Aorta (tissue), 5 donors: ENCODE measurements at places on chromosomes 12 and 14. TPM values are rescaled to one million over a fixed set of nuclear protein-coding genes. Genes with fewer than 3 reads are reported as not detected.

MMP17 gene
- total RNA-seq = 5.4 TPM

DNA sequence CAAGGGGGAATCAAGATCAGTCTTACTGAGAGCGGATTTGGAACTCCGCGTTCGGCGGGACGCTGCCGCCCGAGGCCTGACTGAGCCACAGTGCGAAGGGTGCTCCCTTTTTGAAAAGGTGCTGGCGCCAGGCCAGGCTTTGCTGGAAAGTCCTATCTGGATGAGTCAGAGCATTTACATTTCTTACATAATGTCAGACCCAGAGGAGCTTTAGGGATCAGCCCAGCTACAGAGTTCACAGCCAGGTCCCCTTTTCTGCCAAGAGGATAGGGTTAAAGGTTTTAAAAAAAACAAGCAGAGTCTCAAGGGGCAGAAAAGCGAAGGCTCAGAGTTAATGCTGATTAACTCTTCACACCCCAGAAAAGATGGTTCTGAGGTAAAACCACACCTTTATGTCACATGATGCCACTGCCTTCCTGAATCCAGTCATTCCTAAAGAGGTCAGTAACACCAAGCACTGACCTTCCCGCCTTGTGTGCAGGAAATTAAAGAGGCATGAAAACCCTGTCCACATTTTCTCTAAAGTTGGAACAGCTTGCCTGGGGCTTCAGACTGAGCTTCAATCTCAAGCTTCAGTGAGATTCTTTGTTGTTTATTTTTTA lies 11.7 kb upstream of the FBXL14 start:
- H3K27ac ChIP-seq = peak overlapping the region; percentile 83
- no peaks in the 10 kb centered on the region for H3K36me3 ChIP-seq
- no peaks in the 10 kb centered on the region for H3K27me3 ChIP-seq
- DNase-seq = peak; percentile 98
- H3K4me3 ChIP-seq = peak overlapping the region; percentile 35
- H3K4me1 ChIP-seq = peaks cover under 1% of the 10 kb centered on the region

RDH16 gene
- total RNA-seq = 0.75 TPM

GRCh38 chr14:104743461-104744380 lies 9.2 kb upstream of the SIVA1 start:
- H3K4me3 ChIP-seq = no peak overlapping the region
- H3K4me1 ChIP-seq = no peaks in the 10 kb centered on the region
- DNase-seq = no peak
- no peaks in the 10 kb centered on the region for H3K27me3 ChIP-seq
- no peaks in the 10 kb centered on the region for H3K36me3 ChIP-seq
- no peak overlapping the region for H3K27ac ChIP-seq

GRCh38 chr12:87430444-87430843 lies 598.8 kb downstream of the C12orf50 start:
- no peaks in the 10 kb centered on the region for H3K4me1 ChIP-seq
- no peak for DNase-seq
- H3K27ac ChIP-seq = no peak overlapping the region
- no peaks in the 10 kb centered on the region for H3K27me3 ChIP-seq
- H3K36me3 ChIP-seq = no peaks in the 10 kb centered on the region

TSPAN11 gene
- total RNA-seq = 2.8 TPM

DNA sequence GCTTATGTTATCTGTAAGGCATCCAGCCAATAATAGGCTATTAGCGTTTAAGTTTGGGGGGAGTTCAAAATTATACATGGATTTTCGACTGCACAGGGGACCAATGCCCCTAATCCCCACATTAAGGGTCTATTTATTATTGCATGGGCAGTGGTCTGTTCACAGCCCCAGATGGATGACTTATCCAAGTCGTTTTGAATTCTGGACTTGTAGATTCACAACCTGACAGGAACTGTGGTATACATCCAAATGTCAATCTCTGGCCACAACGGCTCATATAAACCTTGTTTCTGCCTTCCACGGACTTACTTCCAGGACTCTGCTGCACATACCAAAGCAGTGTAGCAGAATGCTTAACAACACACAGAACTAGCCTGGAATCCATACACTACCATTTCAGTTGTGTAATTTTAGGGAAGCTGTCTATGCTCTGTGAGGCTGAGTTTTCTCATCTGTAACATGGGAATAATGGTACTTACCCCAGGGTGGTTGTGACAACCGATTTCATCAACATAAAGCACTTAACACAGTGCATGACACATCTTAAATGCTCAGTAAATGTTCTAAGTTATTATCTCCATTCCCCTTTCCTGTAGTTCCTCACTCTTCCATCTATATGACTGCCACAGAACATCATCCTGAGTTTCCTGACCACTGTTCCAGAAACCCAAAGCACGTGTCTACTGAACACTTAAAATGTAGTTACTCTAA lies 3.7 kb downstream of the DDX24 start:
- H3K27ac ChIP-seq = no peak overlapping the region
- peaks cover 5% of the 10 kb centered on the region for H3K4me1 ChIP-seq
- peak overlapping the region; percentile 69 for H3K4me3 ChIP-seq
- no peak for DNase-seq

DNA sequence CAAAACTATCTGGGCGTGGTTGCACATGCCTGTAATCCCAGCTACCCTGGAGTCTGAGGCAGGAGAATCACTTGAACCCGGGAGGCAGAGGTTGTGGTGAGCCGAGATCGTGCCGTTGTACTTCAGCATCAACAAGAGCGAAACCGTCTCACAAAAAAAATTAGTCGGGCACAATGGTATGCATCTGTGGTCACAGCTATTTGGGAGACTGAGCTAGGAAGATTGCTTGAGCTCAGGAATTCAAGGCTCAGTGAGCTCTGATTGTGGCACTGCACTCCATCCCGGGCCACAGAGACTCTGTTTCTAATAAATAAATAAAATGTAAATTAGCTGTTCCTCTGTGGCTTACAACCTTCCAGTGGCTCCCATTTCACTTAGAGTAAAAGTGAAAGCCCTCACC lies 28.0 kb downstream of the RCOR1 start:
- no peak overlapping the region for H3K27ac ChIP-seq
- no peak for DNase-seq

GRCh38 chr12:62328296-62328921 lies 68.2 kb downstream of the USP15 start:
- H3K4me3 ChIP-seq = no peak overlapping the region
- H3K36me3 ChIP-seq = no peaks in the 10 kb centered on the region
- peaks cover 2% of the 10 kb centered on the region for H3K4me1 ChIP-seq
- H3K27me3 ChIP-seq = no peaks in the 10 kb centered on the region
- no peak overlapping the region for H3K27ac ChIP-seq

- H3K4me3 ChIP-seq = no peak overlapping the region
- DNase-seq = no peak
- H3K27ac ChIP-seq = no peak overlapping the region
- no peaks in the 10 kb centered on the region for H3K36me3 ChIP-seq
- H3K4me1 ChIP-seq = no peaks in the 10 kb centered on the region
Observed at GRCh38 chr12:43028826-43029225, 439.3 kb upstream of the PRICKLE1 start.

UNC79 gene
- total RNA-seq = 0.16 TPM

DNA sequence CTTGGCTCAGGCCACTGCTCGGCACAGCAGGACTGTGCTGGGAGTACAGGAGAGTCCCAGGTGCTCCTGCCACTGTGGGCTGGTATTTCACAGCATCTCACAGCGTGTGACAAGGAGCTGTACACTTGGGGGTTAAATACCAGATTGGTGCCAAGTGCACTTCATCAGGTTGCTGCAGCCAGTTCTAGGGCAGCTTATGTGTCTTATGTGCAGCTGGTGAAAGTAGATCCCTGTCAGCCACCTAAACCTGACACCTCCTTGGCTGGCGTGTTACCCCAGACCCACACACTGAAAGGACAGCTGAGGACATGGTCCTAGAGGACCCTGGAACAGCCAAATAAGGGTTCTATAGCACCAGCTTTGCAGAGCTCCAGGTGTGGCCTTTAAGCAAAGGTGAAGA lies 18.9 kb downstream of the PLEKHH1 start:
- H3K27ac ChIP-seq = no peak overlapping the region
- no peak overlapping the region for H3K4me3 ChIP-seq
- no peak for DNase-seq
- no peaks in the 10 kb centered on the region for H3K4me1 ChIP-seq
- no peaks in the 10 kb centered on the region for H3K36me3 ChIP-seq

DNA sequence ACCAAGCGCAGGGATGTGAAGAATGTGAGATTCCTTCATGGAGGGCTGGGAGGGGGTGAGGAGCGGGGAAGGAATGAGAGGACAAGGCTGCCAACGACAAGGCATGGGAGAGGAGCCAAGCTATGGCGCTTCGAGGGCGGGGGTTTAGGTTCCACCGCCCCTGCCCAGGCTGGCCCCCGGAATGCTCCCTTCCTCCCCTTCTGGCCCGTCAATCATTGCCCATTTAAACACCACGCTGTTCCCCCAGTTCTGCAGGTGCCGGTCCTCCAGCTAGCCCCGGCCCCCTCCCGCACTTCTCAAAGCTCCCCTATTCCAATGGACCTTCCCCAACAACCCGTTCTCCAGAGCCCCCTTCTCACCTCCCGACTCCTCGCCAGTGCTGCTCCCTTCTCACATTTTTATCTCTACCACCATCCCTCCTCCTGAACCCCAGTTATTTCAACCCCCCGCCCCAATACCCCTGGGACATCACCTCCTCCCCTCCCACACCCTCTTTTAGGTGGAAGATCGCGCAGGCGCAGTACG lies 428 bp downstream of the RNF41 start:
- peak overlapping the region; percentile 96 for H3K27ac ChIP-seq
- H3K27me3 ChIP-seq = no peaks in the 10 kb centered on the region
- peak overlapping the region; percentile 60 for H3K4me3 ChIP-seq
- peak; percentile 93 for DNase-seq
- no peaks in the 10 kb centered on the region for H3K4me1 ChIP-seq
- H3K36me3 ChIP-seq = no peaks in the 10 kb centered on the region

DNA sequence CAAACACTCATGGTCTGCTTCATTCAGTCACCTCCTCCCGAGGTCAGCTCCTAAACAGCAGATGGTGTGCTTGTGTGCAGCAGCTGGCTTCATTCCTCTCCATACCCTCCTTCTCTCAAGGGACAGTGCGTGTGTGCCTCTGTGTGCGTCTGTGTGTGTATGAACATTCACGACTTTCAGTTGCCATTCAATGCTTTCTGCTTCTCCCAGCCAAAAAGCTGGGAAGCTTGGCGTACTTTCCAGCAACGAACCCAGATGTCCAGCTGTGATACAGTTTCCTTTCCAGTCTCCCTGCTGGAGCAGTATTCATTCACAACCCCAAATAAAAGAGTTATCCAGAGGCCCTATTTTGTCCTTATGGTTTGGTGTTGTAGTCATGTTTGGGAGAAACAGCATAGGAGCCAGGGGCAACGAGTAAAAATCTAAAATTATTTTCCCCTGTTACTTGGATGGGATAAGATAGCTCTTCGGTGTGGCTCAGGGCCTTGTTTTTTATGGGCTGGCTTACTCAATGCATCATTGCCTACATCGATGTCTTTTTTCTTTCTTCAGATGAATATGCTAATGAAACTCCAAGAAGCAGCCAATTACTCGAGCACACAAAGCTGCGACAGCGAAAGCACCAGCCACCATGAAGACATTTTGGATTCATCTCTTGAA lies 379.3 kb downstream of the NAV3 start:
- H3K27me3 ChIP-seq = no peaks in the 10 kb centered on the region
- H3K4me1 ChIP-seq = no peaks in the 10 kb centered on the region
- H3K4me3 ChIP-seq = no peak overlapping the region
- H3K27ac ChIP-seq = no peak overlapping the region
- DNase-seq = no peak
- no peaks in the 10 kb centered on the region for H3K36me3 ChIP-seq

DNA sequence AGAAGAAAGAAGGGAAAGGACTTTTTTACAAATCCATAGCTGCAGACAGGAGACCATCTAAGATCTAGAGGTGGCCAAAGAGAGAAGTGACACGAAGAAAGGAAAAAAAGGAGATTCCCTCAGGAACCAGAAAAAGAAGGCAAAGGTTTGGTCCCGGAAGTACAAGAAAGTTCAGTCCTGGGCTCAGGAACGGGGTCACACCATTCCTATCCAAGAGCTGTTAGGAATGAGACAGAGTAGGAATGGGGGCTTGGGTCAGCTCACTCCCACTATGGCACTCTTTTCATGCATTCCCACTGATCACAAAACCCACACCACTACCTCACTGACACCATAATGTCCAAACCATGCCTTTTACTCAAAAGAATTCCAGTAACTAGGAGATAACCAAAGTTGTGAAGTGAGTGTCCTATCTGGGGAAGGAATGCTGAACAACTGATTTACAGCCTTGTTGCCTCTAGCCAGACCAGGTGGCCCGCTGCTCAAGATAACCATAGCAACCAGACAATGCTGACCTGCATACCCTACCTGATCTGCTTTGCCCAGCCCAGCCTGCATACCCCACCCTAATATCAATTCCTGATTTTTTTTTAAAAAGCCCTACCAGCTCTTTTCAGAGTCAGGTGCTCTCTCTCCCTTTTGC lies 8.4 kb downstream of the PPP2R3C start:
- H3K4me1 ChIP-seq = no peaks in the 10 kb centered on the region
- peaks cover 6% of the 10 kb centered on the region for H3K36me3 ChIP-seq
- no peak for DNase-seq
- no peak overlapping the region for H3K27ac ChIP-seq
- no peaks in the 10 kb centered on the region for H3K27me3 ChIP-seq

GLIPR1L2 gene
- total RNA-seq = 1.9 TPM

DNA sequence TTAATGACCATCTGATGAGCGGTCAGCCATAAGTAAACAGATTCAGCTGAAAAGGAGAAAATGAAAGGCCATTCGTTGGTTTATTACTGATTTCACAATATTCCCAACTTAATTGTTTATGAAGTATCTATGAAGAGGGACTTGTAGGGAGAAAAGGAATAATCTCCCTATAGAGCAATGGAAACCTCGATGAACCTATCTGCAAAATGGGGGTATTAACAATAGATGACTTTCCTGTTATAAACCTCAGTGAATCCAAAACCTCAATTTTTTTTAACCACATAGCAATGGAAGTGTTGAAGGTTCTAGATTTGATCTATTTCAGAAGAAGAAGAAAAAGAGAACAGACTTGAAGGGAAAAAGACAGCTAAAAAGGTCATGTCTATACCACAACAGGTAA lies 2.0 kb downstream of the WIF1 start:
- H3K4me1 ChIP-seq = no peaks in the 10 kb centered on the region
- no peak overlapping the region for H3K4me3 ChIP-seq
- no peaks in the 10 kb centered on the region for H3K36me3 ChIP-seq
- no peak for DNase-seq

GRCh38 chr12:117334051-117334450 lies 27.4 kb downstream of the NOS1 start:
- no peak overlapping the region for H3K27ac ChIP-seq
- no peaks in the 10 kb centered on the region for H3K4me1 ChIP-seq
- H3K27me3 ChIP-seq = no peaks in the 10 kb centered on the region
- no peak for DNase-seq
- no peak overlapping the region for H3K4me3 ChIP-seq
- no peaks in the 10 kb centered on the region for H3K36me3 ChIP-seq
